ENCODE measurements at places on chromosomes 4 and X.

- no peak for DNase-seq
Measured at GRCh38 chr4:157014621-157015591, 43.3 kb upstream of the PDGFC start.

- no peak for DNase-seq
Measured at GRCh38 chrX:130771230-130771629, 131.8 kb downstream of the ENOX2 start.

- peak; percentile 61 for DNase-seq
Measured at GRCh38 chrX:16436348-16437188, 213.4 kb upstream of the S100G start.

DNA sequence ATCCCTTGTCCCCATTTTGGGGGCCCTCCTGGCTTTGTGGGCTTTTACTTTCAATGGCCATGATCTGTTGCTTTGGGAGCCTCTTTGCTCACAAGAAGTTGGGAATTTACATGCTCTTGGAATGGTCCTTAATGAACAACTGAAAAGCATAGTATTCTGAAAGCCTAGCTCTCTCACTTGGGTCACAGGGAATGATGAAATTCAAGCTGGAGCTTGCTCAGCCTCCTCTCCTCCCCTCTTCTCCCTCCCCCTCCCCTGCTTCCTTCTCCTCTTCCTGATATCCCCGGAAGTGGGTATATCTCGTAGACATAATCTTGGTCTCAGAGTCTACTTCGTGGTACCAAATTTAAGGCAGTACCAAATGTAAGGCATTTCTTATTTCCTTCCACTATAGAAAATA is 400.6 kb upstream of the NR3C2 start:
- DNase-seq: no peak

DNA sequence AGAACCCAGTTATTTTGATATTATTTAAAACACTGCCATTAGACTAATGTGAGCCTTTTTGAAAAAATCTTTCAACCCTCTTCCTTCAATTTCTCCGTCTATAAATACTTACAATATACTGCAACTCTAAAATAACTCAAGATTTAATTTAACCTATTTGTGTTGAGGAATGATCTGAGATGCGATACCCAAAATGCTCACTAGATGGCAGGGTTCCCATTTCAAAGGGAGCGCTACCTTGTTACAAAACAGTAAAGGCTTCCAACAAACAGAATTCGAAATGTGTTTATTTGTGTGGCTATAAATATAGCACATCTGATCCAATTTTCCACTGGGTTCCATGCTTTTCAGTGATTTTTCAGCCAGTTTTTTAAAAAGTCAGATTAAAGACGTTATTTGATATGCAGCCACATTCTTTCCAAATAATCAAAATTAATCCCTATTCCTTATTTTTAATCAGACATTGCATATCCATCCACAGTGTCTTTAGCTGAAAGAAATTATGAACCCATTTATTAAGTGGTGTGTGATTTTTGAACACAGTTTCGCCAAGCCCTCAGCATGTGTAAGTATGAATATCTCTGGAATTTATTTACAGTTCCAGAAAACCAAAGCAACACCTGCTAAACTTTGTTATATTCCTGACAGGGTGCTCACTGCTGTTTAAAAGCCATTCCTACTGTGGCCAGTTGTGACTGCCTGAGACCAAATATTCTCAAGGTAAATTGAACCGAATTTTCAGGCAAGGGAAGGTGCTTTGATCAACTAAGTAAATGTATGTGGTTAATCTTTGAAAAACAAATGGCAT is 668.0 kb upstream of the LCORL start:
- DNase-seq: peak; percentile 30

DNA sequence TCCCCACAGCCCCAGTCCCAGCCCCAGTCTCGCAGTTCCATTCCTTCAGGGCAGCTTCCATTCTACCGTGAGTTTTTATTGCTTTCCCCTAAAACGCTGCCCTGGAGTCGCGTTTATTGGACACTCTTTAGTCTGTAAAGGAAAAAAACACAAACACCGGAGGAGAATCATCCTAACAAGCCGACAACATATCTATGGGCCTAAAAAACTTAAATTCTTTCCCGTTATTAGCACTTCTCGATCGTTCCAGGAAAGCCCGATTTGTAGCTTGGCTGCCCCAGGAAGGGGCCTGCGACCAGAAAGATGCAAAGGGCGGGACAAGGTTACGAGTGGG is 178.5 kb downstream of the CBR4 start:
- DNase-seq: peak; percentile 7

- no peak for DNase-seq
Measured at GRCh38 chrX:140525448-140525847, 20.6 kb upstream of the SOX3 start.

DNA sequence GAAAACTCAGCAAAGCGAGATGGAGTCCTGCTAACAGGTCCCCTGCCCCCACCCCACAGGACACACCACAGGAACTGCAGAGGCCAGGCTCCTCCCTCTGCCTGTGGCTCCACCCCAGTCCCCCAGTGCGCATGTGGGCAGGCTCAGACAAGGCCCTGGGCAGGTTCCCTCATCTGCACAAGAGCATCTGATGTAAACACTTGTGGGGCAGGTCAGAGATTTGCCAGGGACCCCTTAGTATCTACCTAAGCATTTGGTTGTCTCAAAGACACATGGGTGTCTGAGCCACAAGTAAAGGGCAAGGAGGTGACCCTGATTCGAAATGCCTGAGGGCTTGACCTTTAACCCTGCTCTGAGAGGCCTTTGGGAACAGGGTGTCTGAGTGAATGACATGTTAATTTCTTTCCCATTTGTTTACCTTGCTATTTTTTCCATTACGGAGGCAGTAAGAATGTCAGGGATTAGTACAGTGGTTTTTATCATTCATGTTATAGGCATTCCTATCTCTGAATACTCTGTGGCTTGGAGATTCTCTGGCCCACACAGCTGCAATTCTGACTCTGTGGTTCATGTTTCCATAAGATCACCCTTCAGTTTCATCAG is 85.3 kb downstream of the ZNF518B start:
- DNase-seq: peak; percentile 44

DNA sequence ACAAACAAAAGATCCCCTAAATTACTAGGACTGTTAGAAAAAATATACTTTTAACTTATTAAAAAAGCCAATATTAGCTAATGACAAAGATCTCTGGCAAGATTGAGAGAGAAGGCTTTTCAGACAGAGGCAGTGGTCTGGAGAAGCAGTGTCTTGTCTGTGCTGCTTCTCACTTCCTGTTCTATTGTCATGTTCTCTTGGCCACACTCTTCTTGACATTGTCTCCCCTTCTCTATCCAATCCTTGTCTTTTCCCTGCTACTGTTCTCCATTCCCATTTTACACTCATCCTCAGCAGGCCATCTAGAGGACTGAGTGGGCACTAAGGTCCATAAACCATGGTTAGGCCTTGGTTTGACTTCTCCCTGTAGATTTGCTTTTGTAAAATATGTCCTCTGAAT is 14.0 kb upstream of the TAPT1 start:
- DNase-seq: no peak

- DNase-seq: no peak
Measured at GRCh38 chr4:1573830-1574459, 110.2 kb downstream of the FAM53A start.

DNA sequence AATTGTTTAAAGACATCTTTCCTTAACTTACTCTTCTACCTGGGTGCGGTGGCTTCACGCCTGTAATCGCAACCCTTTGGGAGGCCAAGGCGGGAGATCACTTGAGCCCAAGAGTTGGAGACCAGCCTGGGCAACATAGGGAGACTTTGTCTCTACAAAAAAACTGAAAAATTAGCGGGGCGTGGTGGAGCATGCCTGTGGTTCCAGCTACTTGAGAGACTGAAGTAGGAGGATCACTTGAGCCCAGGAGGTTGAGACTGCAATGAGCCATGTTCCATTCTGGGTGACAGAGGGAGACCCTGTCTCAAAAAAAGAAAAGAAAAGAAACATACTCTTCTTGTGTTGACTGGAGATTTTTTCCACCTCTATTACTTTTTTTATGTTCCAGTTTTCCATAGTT is 181.9 kb downstream of the RAPGEF2 start:
- DNase-seq: no peak

DNA sequence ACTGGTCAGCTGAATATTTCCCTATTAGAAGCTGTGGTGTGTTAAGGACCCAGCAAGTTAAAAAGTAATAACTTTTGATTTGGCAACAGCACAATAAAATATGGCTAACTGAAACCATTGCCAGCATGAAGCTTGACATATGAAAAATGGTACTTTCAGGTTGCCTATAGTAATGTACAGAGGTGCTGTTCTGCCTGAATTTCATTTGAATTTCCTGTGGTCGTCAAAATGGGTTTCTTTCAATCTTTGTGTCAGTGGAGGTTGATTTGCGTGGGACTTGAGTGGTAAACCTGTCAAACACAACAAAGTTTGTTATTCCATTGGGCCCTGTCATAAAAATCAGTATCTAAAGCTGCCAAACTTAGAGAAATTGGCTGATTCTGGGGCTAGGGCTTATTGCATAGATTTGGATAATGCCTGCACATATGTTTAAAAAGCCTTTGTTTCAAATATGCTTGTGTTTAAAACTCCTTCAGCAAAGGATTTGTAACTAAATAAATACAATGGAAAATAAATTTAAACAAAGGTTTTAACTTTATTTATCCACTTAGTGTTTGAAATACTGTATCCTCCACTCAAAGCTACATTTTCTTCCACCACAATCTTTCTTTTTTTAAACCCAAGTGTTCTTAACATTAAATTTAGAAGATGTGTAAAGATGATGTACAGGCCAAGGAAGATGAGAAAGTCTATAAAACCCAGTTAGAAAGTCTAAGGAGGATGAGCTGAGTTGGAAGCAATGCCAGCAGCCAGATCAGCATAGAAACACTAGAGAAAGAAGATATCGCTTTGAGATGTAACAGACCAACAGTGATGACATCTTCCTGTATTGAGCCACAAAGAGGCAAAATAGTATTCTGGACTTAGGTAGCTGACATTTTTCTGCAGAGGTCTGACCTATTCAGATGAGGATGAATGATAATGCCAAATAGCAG is 134.8 kb upstream of the GIMD1 start:
- DNase-seq: no peak

DNA sequence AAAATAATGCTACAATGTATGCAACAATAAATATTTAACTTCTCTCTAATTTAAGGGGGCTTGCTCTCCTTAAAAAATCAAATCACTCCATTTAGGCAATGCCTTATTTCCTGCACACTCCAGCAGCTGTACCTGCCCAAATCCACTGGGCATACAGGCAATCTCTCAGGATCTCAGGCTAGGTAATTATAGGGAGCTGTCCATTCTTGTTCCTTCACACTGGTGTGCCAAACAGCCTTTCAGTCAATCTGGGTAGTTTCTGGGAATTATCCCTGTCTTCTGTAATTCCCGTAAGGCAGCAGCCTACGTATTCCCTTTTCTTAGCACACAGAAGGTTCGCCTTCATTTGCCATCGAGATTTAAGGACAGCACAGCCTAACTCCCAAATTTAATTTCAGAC is 922.6 kb upstream of the SLIT2 start:
- no peak for DNase-seq

DNA sequence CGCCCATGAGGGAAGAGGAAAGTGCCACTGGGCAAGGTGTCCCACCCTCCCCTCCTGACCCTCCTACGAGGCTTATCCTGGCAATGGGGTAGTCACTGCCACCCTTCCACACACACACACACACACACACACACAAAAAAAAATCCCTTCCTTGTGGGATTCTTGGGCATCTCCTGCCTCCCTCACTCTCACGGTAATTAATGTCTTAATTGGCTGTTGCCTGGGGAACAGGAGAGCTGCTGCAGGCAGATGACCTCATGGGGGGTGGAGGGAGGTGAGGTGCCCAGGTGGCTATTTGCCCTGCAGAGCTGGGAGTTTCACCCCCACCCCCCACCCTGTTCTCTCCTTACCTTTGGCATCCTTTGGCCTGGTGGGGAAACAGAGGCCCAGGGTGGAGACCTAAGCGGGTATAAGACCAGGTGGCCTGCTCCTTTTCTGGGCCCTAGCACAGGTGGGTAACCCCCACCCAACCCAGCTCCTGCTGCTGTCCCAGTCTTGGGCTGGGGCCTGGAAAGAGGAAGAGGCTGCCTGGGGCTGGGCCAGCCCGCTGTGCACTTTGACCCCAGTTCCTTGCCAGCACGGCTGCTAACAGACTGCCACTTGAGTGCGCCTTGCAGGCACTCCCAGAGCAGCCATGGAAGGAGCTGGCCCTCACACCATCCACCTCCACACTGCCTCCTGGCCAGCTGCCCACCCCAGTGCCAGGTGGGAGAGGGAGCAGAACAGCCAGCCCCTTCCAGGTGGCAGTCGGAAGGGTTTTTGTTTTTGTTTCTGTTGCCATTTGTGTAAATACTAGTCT is 12.6 kb downstream of the EFNB1 start:
- DNase-seq: no peak

GRCh38 chr4:32102896-32103295 is 1382.7 kb downstream of the PCDH7 start:
- no peak for DNase-seq

GRCh38 chr4:877502-877901 is 51.6 kb upstream of the CPLX1 start:
- DNase-seq: no peak

DNA sequence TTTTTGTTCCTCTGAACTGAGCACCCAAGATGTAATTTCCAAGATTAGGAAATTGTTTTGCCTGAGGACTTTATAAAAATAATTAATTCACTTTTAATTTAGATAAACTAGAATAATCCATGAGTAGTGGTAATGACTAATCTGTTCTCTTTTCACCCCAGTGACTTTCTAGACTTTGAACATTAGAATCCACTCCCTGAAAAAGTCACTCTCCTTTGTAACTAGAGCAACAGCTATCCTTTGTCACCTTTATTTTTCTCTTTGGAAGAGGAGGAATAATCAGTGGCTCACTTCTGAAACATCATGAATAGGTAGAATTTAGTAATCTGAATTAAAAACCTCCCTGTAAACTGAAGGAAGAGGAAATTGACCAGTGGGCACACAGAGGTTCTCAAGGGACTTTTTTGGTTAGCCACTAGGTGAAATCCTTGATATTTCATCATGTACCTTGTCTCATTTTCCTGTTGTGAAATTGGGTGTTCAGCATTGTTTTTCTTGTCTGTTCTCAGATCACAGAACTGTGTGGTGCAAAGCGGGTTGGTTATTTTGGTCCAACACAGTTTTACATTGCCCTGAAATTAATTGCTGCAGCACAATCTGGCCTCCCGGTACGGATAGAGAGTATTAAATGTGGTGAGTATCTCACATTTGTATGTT is 59.4 kb downstream of the REPS2 start:
- DNase-seq: no peak

- DNase-seq: no peak
Measured at GRCh38 chrX:7147413-7147977, at the start of gene STS. TSS of gene STS (plus strand) at chrX:7147712. CDS start at chrX:7253200, 105,488 bp downstream.

GRCh38 chr4:81634165-81634564 is 162.5 kb upstream of the RASGEF1B start:
- no peak for DNase-seq

DNA sequence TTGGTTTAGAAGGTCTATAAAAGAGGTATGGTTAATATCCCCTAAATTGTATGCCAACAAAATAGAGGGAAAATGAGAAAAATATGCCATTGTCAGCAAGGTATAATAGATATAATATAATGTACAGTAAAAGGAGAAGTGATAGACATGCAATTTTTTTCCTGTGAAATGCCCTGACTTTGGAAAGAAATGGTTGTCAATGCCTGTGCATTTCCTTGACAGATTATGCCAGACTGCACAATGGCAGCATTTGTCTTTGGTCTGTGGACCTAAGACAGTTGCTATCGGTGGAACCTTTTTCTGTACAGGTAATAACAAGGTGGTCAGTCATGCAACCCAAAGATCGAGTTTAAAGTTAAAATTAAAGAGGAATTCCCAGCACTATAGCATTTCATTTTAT is 301.7 kb downstream of the CFAP299 start:
- DNase-seq: no peak

GRCh38 chr4:94131212-94131611 is 76.5 kb upstream of the SMARCAD1 start:
- no peak for DNase-seq

Data from SW480 (cell line).